RWPE1 (cell line): ENCODE measurements at places on chromosomes 4 and X.
A peak's percentile ranks its signal among the peaks of the same experiment; 100 is the strongest.

GRCh38 chr4:8176547-8177399, 18.2 kb upstream of the ABLIM2 start:
- peak; percentile 53 for DNase-seq

DNA sequence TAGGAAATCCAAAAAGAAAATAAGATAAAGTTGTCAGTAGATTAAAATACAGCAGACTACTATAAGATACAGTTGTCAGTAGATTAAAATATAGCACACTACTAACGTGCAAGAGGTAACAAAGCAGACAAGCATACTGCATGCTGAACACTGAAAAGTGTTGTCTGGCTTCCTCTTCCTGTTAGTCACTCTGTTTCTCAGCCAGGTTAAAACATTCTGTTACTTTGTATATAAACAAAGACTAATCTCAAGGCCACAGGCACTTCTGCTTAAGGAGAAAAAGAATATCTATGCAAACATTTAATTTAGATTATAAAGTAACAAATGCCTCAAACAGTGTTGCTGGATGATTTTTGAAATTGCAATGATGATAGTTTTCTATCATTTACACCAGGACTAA, 41.0 kb upstream of the SCD5 start:
- DNase-seq: no peak

DNA sequence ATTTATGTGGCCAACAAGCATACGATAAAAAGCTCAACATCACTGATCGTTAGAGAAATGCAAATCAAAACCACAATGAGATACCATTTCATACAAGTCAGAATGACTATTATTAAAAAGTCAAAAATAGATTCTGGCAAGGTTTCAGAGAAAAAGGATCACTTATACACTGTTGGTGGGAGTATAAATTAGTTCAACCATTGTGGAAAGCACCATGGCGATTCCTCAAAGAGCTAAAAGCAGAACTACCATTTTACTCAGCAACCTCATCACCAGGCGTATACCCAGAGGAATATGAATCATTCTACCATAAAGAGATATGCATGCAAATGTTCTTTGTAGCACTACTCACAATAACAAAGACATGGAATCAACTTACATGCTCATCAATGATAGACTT, 478.7 kb upstream of the GALNTL6 start:
- DNase-seq: no peak

GRCh38 chr4:164596927-164597326, 157.0 kb upstream of the SMIM31 start:
- DNase-seq: no peak

DNA sequence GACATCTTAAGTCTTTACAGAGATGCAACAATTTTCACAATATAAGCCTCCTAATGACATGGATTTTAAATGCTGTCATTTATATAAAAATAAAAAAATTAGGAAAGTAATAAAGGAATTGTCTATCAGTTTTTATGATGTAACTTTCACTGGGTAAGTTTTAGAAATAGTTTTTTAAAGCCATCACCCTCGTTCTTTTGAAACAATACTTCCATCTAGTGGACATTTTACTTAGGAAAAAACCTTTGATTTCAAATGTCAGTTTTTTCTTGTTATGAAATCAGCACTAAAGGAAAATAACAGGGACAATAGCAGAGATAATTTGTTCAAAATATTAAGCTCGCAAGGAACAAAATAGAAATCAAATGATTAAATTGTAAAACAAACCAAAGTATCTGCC, 24.3 kb upstream of the NDNF start:
- DNase-seq: peak; percentile 34

DNA sequence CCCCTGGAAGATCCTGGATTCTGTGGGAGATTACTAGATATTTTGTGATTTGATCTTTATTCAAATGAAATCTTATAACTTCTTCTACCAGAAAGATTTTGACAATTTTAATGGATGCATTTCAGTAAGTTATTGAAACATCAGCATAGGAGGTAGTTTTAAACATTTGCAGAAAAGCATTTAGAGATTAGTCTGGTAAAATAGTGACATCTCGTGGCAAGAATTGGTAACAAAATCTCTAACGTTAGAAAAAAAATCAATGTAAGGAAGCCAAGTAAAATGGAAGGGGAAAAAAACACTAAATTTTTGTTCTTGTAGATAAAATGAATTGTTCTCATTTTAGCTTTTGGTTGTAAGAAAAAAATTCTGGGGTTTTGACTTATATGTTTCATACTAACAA, 73.3 kb downstream of the TASL start:
- DNase-seq: no peak

GRCh38 chr4:76957004-76957738, 7.6 kb downstream of the SEPTIN11 start:
- no peak for DNase-seq

DNA sequence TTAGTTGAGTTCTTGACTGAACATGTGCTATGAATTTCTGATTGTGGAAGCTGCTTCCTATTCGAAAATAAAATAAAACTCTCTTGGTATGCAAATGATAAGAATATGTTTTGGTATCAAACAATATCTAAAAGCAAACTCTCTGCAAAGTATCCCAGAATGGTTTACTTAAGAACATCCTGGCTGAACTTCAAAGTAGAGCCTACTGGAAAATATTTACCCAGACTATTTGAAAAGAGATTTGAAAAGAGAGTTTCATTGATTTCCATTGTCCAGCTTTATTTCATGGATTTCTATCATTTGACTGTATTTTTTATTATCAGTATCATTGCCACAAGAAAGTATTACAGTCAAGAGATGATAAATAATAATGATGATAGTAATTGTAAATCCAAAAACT, 171.1 kb upstream of the SLC7A11 start:
- DNase-seq: no peak

- no peak for DNase-seq
Observed at GRCh38 chr4:16119981-16120380, 36.2 kb upstream of the PROM1 start.

DNA sequence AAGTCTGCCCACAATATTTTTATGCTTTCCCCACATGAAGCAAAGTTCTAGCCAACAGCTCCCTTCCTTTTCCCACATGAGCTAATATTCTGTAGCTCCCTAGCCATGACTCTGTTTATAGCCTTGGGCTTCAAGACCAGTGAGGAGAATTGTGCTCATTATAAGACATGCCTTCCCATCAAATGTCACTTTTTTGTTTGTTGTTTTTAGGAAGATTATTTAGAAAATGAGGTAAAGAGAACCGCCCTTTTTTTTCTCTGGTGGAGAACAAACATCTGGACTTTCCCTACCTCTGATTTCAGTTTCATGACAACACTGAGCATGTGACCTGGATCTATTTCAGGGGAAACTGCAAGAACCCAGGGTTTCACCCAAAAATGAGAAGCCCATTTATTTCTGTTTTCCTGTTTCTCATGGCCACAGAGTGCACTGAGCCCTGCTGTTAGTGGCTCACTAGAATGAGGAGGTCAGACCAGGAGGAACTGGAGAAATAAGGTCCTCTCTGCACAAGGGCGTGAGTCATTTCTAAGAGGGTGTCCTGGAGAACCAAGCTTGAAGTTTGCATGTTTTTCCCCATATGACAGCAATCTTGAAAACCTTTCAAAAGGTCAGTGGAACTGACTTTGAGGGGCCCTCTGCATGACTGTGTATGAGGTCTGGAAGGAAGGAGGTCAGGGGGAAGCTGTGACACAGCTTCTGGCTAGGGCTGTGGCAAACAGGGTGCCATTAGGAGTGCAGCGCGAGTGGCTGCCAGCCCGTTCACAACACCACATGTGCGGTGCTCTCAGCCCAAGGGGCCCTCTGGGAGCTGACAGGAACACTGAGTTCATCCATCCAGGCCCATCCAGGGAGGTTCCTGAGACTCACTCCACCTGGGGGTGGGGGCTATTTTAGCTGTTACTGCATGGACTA, 55.2 kb downstream of the CHST7 start:
- no peak for DNase-seq

- DNase-seq: no peak
Observed at GRCh38 chrX:112967341-112967740, 126.7 kb upstream of the AMOT start.

DNA sequence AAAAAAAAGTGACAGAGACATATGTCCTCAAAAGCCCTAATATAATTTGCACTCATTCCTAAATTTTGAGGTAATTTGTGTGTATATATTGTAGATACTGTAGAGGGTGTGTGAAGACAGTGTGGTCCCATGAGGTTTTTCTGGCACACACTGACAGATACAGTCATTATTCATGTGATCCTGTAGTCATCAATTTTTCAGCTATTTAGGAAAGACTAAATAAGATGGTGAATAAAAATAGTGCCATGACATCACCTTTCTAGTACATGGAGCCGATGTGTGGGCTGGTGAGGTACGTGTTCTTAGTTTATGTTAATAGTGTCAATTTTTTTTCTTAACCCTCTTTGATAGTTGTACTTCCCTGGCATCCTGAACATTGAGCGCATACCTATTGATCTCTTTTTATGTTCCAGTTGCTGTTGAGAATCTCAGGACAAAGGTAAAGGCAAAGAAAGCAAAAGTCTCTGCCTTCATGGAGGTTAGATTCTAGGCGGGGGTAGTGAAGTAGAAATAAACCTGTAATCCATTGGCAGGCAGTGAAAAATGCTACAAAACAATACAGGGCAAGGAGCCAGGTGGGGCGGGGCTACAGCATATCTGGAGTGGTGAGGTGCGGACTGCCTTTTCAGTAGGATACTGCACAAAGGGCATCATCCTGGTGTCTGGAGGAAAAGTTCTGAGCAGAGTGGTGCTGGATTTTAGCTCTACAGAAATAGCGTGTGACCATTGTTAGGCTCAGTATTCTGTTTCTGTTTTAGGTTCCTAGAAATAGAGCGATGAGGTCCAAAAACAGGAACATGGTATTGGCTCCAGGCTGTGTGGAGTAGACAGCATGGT, 93.8 kb downstream of the ARHGAP10 start:
- DNase-seq: no peak

GRCh38 chr4:41324861-41325260, 68.1 kb downstream of the UCHL1 start:
- no peak for DNase-seq

DNA sequence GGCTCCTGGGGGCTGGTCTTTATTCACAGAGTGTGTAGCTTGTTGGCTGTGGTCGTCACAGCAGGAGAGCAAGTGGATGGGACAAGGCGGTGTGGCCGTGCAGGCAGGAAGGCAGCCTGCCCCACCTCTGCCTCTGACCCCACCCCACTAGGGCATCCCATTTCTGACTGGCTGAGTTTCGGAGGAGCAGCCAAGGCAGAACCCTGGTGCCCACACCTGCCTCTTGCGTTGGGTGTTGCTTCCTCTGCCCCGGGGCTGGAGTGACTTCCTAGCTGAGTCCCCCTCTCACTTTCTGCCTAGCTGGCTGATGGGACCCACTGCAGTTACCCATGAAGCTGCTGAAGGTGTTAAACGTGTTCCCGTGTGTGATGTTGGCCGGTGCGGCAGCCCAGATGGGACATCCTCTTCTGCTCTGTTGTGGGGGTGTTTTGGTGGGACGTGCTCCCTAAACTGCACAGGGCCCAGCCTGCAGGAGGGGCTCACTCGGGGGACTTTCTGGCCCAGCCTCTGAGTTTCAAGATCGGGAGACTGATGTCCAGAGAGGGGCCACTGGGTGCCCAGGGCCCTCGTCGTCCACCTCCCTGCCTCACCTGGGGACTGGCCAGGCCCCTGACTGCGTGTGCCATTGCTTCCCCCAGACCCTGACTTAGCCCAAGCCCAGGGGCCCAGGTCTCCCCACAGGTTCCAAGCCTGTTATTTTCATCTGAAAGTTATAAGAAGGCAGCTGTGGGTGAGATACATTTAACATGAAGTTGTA, 101.5 kb downstream of the PSAPL1 start:
- no peak for DNase-seq
